Fibroblast of the aortic adventitia (primary cell): ENCODE measurements at places on chromosomes 1 and 21. TPM values are rescaled to one million over a fixed set of nuclear protein-coding genes. Genes with fewer than 3 reads are reported as not detected.

GRCh38 chr1:203172184-203173010, 3.2 kb downstream of the MYBPH start:
- peak; percentile 60 for DNase-seq

DNA sequence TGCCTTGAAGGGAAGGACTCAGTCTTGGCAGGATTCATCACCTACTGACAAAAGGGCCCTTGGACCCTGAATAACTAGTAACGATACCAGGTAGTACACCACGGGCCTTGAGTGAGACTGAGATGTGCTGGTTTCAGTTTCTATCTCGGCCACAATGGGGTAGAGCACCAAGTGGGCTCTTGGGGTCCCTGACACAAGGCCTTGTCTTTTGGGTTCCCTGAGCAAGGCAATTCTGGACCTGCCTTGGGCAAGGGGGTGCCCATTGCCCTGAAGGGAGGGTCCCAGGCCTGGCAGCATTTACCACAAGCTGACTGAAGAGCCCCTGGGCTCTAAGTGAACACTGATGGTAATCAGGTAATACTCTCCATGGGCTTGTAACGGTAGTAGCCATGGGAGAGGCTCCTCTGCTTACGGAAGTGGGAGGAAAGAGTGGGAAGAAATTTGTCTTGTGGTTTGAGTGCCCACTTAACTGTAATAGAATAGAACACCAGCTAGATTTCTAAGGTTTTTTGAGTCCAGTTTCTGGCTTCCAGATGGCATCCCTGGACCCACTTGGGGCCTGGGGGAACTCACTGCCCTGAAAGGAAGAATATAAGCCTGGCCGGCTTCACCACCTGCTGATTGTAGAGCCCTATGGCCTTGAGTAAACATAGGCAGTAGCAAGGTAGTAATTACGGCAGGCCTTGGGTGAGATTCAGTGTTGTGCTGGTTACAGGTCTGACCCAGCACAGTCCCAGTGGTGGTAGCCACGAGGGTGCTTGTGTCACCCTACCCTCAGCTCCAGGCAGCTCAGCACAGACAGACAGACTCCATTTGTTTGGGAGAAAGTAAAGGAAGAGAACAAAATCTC, 58.5 kb downstream of the WDR4 start:
- DNase-seq: no peak

DNA sequence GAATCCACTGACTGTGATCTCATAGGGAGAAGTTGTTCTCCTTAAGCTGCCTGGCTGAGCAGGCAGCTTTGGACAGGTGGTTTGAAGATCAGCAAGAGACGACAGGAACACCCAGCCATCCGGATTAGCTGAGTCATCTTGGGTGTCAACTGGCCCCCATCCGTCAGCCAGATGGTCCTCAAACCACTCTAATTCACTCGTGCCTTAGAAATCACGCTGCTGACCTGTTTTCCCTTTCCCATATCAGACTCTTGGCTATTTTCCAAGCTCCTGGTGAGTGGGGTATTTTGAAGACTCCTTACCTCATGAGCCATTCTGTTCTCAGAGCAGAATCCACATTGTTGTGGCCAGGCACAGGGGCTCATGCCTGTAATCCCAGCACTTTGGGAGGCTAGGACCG, 149.1 kb upstream of the L1TD1 start:
- no peak for DNase-seq

DNA sequence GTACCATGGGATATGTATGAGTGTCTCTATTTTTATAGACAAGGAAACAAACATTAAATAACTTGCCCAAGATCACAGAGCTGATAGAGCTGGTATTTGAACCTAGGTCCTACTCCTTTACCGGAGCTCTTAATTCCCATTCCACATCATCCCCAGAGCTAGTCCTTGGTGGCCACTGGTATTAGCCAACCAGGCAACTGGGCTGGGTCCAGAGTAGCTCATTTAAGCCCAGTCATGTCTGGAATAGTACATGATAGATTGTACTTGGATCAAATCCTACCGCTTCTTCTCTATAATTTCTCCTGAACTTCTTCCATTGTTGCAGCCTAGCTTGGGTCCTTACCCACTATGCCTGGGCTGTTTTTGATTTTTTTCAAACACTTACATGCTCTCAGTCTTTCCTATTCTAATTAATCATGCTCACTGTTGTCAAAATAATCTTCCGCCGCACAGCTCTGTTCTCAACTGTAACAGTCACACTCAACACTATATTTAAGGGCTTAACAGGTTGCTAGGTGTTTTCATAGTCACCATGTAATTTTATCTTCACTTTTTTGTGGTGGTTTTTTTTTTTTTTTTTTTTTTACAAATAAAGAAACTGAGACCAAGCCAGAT, 80.2 kb downstream of the COLGALT2 start:
- peak; percentile 49 for DNase-seq

GRCh38 chr1:18965206-18966173, 9.0 kb upstream of the IFFO2 start:
- no peak for DNase-seq

- DNase-seq: peak; percentile 93
These were observed 29.9 kb upstream of the TMEM61 start for GRCh38 chr1:54950369-54951163.

DNA sequence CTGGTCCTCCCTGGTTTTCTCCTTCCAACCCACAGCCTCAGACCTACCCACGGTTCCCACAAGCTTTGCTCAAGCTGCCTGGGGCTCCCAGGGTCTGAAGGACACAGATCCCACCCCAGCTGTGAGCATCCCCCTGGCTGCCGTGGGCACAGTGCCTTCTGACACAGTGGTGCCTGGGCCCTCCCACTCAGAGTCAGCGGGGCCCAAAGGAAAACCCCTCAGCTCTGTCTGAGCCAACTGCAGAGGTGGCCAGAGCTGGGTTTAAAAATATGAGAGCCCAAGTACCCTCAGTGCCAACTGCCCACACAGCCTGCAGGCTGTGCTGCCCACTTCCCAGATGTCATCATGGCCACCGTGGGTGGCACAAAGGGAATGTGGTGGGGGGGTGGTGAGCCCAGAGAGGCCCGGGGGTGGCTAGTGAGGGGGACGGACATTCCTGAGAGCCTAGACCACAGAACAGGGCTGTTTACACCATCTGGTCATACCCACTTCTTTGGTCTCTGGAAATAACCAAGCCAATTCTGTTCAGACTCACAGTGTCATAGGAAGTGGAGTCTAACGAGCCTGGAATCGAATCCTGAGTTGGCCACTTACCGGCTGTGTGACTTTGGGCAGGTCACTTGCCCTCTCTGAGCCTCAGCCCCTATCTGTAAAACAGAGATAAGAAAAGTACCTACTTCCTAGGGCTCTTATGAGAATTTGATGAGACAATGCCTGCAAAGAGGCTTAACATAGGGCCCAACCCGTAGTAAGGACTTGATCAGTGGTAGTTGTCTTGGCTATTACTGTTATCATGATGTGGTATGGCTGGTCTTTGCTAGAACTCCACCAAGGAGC, 85.5 kb downstream of the CAMK2N1 start:
- no peak for DNase-seq

GRCh38 chr1:228164561-228165371, 838 bp upstream of the IBA57 start:
- DNase-seq: no peak

DNA sequence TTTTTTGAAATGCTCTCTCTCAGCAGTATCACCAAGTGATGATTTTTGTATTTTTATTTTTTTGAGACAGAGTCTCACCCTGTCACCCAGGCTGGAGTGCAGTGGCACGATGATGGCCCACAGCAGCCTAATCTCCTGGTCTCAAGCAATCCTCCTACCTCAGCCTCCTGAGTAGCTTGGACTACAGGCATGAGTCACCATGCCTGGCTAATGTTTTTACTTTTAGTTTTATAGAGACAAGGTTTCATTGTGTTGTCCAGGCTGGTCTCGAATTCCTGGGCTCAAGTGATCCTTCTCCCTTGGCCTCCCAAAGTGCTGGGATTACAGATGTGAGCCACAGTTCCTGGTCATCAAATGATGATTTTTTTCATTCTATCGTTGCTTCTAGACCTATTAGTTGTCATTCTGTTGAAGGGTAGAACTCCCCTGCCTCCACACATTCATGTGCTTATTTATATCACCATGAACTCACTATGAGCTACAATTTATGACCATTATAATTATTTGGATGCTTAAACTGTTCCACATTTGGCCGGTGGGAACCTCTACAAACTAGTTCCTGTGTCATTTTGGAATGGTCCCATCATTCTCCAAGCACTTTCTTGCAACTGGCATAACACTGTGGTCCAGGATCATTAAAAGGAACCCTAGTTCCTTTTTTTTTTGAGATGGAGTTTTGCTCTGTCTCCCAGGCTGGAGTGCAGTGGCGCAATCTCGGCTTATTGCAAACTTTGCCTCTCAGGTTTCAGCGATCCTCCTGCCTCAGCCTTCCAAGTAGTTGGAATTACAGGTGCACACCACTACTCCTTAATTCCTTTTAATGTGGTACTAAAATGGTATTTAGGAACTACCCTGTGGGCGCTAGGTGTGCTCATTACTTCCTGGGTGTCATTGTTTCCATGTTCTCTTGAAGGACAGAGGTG, 20.2 kb upstream of the TOR3A start:
- DNase-seq: no peak

DNA sequence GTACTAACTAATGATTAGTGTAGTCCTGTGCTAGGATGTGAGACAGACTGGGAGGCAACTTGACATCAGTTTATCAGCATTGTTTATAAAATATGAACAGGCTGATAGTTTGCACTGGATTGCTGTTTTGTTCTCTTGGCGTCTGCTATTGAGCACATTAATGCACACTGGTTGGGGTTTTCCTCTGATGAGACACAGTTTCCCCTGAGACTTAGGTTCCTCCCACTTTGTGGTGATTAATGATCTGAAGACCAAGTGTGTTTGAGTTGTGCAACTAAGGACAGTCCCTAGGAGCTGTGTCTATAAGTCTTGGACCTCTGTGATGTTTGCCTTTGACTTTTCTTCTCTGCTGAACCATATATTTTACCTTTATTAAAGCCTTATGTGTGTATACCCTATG, 1015.4 kb downstream of the AMY1C start:
- DNase-seq: no peak

DNA sequence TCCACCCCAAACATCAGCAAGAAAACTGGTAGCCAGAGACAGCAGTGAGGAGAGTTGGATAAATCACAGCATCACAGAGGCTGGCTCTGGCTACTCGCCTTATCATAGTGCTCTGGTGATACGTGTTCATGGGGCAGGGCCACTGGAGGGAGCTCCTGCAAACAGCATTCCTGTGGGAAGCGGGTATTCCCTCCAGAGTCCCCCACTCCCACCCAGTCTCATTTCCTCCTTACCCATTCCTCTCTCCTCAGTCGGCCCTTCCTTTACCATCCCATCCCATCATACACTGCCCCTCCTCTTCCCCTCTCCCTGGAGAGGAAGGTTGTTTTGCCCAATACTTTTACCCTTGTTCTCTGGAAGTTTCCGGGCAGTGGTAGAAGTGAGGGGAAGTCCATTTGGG, 7.1 kb downstream of the NHLH2 start:
- no peak for DNase-seq

- no peak for DNase-seq
These were observed 7.7 kb downstream of the WNT9A start for GRCh38 chr1:227939791-227940771.

DNA sequence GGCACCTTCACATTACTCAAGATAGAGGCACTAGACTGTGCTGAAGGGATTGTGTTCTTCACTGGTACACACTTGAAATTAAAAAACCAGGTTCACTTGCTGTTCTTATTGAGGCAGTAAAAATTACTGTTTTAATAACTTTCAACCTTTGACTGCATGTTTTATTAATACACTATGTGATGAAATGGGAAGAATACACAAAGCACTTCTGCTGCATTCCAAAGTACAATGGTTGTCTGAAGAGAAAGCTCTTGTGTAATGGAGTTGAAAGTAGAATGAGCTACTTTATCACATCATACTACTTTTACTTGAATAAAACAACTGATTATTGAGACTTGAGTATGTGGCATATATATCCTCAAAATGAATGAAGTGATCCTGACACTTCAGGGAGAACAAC, 49.7 kb downstream of the LRRC8C start:
- no peak for DNase-seq

DNA sequence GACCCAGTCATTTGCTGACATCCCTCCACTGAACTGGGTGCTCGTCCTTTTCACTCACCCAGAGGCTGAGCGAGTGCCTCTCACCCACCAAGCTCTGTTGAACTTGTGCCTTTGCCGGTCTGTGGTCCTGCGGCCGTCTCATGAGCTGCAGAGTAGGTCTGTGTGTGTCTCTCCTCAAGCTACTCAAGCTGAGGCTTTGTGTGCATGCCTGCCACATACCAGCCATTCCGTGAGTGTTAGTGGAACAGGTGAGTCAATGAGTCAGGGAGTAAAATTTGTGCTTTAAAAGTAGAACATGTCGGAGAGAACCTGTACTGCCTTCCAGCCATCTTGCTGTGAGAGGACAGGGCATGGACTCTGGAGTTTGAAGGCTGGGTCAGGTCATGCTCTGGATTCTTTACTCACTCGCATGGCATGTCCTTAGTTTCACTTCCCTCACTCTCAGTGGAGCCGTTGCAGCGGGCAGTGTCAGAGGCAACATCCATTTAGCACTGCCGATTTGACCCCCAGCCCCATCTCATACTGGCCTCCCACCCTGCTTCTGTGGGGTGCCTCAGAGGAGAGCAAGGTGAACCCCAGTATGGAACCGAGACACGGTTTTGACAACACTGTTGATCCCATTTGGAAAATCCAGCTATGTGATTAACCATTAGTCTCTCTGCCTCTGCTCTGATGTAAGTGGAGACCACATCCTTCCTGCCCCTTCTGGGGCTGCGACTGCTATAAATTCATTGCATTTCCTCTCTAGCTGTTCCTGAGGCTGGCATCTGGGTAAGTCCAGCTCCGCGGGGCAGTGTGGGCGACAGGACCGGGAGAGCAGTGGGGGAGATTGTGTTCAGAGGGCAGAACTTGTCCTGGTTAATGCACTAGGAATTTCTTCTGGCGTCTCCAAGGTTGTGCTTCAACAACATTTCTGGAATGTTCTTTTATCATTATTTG, at the start of gene NLRP3:
TSS of gene NLRP3 (plus strand) at position 751 of the 939 bp plus-strand sequence. CDS start 2,628 bp downstream, outside the sequence.
- peak; percentile 27 for DNase-seq

- DNase-seq: no peak
These were observed 318.8 kb upstream of the NRIP1 start for GRCh38 chr21:15383588-15383987.

The HAO2 gene
- not detected in 2 replicates for total RNA-seq

The PTCH2 gene
- 0.36 and 0.57 TPM in 2 replicates for total RNA-seq

The YIPF1 gene
- total RNA-seq: 30.1 and 34.4 TPM in 2 replicates

The SAMSN1 gene
- total RNA-seq: 0.27 TPM in 1 of 2 replicates, not detected in the other

The SPATA46 gene
- total RNA-seq: not detected in 2 replicates

The SPATA45 gene
- not detected in 2 replicates for total RNA-seq

The PLA2G2C gene
- not detected in 2 replicates for total RNA-seq

The TRIM62 gene
- total RNA-seq: 3.1 and 10.7 TPM in 2 replicates

The AGTRAP gene
- 15.0 and 49.4 TPM in 2 replicates for total RNA-seq

The PIP5K1A gene
- 56.4 and 86.4 TPM in 2 replicates for total RNA-seq
